ENCODE measurements at places on chromosomes 13 and 19.

DNA sequence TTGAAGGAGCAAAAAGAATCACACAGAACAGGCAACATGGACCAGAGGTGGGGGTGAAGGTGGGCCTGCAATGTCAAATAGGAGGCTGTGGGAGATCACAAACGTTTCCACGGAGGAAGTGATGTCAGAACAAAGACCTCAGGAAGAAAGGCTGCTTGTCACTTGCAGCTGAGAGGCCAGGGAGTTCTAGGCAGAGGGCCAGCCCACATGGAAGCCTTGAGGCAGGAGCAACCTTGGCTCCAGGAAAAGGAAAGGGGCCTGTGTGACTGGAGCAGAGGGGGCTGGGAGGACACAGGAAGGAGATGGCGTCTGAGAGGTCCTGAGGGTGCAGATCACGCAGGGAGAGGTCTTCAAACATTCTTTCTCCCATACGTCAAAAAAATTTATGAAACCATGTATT lies 16.3 kb downstream of the ZNF160 start:
- DNase-seq, result peak; percentile 58

DNA sequence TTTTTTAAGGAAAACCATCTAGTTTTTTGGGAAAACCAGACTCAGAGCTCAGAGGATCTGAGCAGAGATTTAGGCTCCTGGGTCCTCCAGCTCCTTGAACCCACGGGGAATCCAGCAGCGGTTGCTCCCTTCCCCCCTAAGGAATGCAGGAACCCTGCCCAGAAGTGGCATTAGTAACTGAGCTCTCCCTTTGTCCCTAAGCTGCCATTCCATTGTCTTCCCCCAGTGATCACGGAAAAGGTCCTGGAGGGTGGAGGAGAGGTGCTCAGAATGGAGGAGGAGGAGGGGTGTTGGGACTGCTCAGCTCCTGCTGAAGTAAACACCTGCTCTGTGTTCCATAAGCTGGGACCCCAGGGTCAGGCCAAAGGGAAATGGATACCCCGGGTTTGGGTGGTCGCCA lies 16.8 kb upstream of the OR1M1 start:
- no peak for DNase-seq

GRCh38 chr13:57724486-57725272 lies 93.1 kb downstream of the PCDH17 start:
- no peak for DNase-seq

DNA sequence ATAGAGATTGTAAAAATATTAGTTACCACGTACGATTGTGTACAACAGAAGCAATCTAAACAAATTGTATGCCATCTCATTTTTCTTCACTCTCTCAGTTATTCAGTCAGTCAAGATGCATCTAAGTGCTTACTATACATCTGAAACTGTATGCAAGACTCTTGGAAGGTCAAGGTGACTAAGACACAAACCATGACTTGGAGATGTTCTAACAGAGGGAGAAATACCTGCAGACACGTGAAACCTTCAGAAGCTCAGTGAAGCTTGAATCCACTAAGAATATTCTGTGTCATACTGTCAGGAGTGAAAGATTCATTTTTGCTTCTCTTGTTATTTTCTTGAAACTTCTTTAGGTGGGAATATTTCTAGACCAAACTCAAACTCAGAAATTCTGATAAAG lies 365.4 kb downstream of the ITGBL1 start:
- DNase-seq, result no peak

- no peak for DNase-seq
These were observed 626 bp upstream of the ATP5F1D start for GRCh38 chr19:1240925-1241324.

- no peak for DNase-seq
These were observed 907.2 kb downstream of the PCDH9 start for GRCh38 chr13:66322936-66323335.

GRCh38 chr13:37641391-37641790 lies 42.8 kb upstream of the POSTN start:
- DNase-seq, result no peak

DNA sequence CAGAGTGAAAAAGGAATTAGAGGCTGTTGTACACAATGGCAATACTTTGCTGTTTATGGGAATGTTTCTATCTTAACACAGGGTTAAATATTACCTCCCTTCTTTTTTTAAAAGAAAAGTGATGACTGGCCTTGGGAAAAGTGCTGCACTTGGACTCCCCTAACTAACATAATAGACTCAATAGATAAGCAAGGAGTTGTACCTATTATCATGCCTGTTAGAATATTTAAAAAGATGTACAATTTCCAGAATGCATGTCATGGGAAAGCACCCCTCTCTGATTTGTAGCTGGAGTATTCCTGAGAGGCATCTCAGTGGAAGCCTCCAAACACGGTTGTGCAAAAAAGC lies 79.3 kb upstream of the GPC6 start:
- no peak for DNase-seq
